Stimulated activated effector memory CD8-positive, alpha-beta T cell treated with anti-CD3 and anti-CD28 coated beads, Interleukin-12 subunit alpha, Interleukin-12 subunit beta, amount 100 ng/mL, for 72 hours (primary cell): ENCODE measurements at places on chromosomes 1 and 21.

DNA sequence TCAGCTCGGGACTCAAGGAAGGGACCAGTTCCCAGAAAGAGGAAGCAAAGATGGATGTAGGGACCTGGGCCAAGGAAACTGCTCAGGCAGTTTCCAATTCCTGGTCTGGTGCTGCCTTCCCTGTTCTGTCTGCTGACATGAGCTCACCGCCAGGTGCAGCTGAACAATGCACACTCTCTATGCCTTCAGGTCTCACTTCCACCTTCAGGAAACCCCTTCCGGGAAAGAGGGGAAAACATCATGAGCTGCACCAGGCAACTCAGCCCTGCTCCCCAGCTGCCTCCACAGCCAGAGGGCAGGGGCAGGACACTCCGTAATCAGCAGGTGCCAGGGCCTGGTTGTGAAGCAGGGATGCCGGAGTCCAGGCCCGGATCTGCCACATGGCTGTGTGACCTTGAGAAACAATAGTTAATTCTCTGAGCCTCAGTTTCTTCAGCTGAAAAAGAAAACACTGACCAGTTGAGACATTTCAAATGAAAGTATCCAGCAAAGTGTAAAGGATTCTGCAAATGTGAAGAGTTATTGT is 27.8 kb downstream of the SMIM12 start:
- peak; percentile 22 for DNase-seq

DNA sequence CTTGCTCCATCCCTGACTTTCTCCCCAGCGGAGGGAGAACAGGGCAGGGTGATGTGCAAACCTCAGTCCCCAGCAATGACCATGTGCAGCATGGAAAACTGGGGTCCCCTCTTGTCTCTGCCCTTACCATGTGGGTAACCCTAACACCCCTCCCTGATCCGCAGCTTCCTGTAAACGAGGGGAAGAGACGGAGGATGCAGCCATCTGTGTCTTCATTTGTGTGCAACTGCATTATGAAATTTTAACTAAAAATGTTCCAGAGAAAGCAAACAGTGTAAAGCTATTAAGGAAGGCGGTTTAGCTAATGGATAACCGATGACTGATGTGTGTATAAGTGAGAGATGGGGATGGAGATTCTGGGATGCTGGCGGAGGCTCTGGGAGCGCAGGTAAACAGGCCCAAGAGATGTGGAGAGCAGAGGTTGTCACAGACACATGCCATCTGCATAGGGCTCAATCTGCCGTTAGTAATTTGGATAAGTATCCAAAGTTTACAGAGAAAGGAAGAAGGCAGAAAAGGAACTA is 206.6 kb downstream of the DSCAM start:
- no peak for DNase-seq

DNA sequence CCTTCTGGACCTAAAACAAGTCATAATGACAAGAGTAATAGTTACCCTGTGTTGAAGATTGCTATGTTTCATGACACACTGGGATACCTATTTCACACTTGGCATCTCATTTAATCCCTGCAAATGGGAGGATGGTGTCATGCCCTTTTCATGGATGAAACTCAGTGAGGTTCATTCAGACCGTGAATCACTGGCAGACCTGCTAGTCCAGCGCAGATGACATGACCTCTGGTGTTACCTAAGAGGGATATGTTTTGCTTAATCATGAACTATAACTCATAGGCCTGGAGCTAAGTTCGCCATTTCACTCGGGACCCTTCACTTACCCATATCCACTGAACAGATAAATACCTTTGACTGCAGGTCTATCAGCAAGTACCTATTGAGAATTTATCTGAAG is 286.6 kb upstream of the FMN2 start:
- no peak for DNase-seq

- DNase-seq = no peak
Measured at GRCh38 chr1:116308276-116308675, 64.8 kb upstream of the ATP1A1 start.

DNA sequence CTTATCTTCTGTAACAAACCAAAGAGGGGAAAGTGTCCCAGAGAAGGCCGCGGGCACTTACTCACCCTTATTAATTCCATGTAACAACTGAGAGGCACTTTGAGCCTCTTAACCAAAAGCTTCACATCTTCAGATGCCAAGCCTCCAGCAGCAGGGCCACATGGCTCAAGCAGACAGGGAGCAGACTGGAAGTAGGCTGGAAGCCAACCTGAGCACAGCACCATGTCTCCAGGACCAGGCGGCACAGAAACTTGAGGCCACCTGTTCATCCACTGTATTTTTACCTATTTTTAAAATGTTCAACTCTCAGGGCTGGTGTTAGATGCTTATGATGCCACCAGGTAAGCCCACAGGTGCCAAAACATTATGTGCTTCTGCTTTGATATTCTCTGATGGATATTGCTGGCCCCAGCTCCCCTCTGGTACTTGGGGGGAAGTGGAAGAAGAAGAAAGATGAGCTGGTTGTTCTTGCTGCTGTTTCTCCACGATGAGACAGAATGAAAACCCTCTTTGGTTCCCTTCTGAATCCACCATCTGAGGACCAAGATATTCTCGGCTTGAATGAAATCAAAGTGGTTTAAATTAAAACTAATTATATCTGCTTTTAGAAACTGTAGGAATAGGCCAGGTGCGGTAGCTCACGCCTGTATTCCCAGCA is 30.6 kb upstream of the SDE2 start:
- no peak for DNase-seq

DNA sequence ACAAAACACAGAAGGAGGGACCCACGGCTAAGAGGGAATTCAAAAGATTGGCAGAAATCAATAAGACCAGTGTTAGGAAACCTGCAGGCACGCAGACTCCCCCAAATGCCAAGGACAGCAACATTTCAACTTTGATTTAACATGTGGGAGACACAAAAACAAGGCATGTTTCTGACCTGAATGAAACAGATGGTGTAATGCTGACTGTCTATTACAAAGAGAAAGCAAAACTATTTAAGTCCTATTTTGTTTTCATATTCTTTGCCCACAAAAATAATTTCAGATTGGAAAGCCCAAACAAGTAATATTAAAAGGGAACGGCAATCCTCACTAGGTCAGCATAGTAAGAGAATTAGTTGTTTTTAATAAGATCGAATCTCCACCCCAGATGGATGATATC is 107.9 kb downstream of the S1PR1 start:
- DNase-seq = no peak

GRCh38 chr1:56389813-56390212 is 189.6 kb downstream of the PLPP3 start:
- no peak for DNase-seq

- no peak for DNase-seq
Measured at GRCh38 chr1:97632075-97632474, 288.8 kb downstream of the DPYD start.

DNA sequence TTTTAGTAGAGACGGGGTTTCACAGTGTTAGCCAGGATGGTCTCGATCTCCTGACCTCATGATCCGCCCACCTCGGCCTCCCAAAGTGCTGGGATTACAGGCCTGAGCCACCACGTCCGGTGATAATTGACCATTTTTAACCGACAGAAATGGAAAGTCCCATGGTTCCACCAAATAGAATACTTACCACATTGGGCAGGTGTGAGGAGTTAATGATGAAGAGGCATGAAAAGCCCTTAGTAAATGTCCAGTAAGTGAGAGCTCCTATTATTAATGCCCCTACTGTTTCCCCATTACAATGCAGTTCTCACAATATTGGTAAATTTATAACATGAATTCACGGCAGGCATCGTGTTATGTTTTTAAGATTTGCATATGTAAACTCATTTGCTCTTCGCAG is 8.1 kb upstream of the GCLM start:
- DNase-seq = no peak

DNA sequence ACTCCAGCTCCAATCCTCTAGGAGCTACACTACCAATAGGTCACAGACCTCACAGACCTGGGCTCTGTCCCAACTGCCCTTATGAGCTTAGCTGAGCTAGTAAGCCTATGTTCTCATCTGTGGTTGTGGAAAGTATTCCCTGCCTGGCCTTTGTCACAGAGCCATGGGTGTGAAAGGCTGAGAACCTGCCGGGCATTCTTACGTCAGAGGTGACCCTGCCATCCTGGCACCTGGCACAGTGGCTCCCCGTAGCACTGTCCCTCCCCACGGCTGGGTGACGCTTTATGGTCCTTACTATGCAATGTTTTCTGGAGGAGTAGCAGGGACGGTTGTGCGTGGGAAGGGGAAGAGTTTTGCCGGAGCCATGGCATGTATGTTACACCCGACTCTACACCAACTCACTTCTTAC is 3.5 kb downstream of the TNFRSF1B start:
- DNase-seq = no peak

GRCh38 chr1:244473059-244473605 is 12.1 kb downstream of the CATSPERE start:
- no peak for DNase-seq

- DNase-seq = no peak
Measured at GRCh38 chr1:245915841-245916240, 591.2 kb downstream of the SMYD3 start.

GRCh38 chr1:10057343-10057742 is 24.6 kb downstream of the UBE4B start:
- no peak for DNase-seq

DNA sequence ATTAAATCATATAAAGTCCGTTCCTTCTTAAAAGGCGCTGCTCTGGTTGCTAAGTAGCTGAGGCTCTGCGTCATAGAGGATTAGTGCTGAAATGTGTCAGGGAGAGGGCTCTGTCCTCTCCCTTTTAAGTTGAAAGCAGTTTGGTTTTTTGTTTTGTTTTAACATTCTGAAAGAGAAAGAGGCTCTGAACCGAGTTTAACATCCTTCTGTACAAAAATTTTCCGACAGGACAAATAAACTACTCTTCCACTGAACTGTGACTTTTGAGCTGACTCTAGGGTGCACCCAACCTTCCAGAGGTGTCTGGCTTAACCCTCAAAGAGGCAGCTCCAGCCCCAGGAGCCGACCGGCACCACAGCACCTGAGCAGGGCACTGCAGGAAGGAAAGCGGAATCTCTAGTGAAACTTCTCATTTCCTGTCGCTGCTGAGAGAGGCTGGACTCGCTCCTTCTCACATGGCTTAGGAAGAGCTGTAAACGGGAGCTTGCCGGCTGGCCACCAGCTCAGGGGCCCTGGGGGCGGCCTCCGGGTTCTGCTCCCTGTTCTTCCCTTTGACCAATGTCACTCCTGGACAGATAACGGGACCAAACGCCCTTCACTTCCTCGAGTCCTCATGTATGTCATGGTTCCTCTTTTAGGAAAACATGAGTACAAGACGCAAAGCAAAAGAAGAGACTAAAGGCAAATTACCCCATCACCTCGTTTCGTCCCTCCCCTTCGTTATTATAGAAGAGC is 1.2 kb downstream of the VAV3 start:
- peak; percentile 80 for DNase-seq

- no peak for DNase-seq
Measured at GRCh38 chr1:153001382-153001781, at the start of gene SPRR3. Gene SPRR3 (plus strand): TSS chr1:153001749. CDS start chr1:153003021, 1,272 bp downstream.

DNA sequence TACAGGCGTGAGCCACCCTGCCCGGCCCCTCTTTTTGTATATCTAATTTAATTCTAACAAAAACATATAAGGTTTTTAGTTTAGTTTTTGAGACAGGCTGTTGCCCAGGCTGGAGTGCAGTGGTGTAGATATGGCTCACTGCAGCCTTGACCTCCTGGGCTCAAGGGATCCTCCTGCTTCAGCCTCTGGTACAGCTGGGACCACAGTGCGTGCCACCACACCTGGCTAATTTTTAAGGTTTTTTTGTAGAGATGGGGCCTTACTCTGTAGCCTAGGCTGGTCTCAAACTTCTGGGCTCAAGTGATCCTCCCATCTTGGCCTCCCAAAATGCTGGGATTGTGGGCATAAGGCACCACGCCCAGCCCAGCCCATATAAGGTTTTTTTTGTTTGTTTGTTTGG is 18.8 kb downstream of the ENSA start:
- DNase-seq = no peak
